NCI-H2081 treated with DMSO at 0.1 percent for 48 hours (cell line): ENCODE measurements at places on chromosomes 5 and 9.

GRCh38 chr9:136086951-136087740 lies 7.9 kb downstream of the NACC2 start:
- DNase-seq: no peak

DNA sequence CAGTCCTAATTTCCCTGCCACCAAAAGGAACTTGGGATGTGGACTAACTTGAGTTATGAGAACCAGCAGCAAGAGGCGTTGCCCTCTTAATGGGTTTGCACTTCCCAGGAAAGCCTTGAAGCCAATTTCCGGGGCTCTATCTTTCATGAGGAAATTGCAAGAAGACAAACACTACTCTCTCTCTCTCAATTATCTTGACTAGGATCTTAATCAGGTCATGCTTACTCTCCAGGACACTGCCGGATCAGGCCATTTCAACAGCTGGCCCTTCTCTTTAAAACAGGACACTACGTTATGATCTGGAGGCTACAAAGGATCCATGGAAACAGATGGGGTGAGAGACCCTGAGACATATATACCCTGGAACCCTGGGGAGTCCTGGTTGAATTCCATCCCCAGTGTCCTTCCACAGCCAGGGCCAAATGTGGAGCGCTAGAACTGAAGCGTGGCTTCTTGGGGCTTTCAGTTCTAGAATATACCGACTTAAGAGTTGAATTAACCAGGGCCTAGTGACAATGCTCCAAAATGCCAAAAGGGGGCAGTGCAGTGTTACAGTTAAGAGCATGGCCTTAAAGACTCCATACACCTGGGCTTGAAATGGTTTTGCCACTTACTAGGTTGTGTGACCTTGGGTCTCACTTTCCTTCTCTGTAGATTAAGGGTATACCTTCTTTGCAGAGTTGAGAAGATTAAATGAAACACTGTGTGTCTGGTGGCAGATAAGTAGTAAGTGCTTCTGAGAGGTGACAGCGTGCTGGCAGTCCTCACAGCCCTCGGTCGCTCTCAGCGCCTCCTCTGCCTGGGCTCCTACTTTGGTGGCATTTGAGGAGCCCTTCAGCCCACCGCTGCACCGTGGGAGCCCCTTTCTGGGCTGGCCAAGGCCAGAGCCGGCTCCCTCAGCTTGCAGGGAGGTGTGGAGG lies 21.1 kb downstream of the FAM219A start:
- peak; percentile 46 for DNase-seq

DNA sequence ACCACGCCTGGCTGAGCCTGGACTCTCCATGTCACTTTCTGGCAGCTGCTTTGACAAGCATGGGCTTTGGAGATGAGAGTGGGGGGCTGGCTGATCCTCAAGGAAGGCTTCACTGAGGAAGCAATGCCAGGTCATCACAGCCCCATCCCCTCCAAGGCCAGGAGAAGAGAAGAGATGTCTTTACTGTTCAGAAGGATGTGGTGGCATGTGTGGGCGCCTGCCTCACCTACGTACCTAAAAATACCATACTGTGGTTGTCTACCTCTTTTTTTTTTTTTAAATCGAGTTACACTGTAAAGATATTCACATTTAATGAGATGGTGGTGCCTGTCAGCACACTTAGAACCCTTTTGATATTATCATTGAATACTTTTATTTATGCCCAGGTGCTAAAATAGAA lies 26.4 kb upstream of the CTNNA1 start:
- no peak for DNase-seq

DNA sequence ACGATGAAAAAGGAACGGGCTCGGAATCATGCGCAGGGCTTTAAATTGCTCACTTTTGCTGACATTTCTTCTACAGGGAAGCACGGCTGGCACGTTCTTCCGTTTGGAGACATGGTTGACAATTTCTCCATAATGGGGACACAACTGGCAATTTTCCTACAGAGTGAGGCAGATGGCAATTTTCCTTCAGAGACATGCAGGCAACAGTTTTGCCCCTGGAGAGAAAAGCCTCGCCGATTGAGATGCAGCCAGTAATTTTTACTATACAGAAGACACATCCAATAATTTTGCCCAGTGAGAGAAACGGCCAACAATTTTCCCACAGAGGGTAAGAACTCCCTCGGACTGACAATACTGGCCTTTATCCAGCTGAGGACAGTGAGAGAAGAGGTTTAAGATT lies 90.9 kb upstream of the GPR151 start:
- no peak for DNase-seq

DNA sequence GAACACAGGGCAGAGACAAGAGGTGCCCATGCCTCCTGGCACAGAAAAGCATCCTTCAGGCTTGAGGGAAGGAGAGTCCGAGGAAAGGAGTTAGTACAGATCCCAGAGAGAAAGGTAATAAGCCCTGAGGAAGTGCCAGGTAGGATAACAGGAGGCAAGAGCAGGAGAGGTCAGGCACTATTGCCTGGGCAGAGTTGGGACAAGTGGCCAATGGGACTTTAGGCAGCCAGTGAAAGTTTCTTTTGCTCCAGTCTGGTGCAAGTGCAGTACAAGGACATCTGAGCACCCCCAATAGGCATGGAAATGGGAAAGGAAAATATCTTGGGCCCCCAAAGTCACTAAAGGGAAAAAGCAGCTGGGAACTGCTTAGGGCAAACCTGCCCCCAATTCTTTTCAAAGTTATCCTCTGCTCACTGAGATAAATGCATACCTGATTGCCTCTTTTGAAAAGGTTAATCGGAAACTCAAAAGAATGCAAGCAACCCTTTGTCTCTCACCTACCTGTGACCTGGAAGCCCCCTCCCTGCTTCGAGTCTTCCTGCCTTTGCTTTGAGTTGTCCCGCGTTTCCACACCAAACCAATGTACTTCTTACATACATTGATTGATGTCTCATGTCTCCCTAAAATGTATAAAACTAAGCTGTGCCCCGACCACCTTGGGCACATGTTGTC lies 46.5 kb downstream of the ELOVL7 start:
- DNase-seq: no peak

- no peak for DNase-seq
These were observed 115.3 kb upstream of the PLPPR1 start for GRCh38 chr9:100913257-100913656.

GRCh38 chr5:124755565-124755964 lies 9.1 kb upstream of the ZNF608 start:
- DNase-seq: no peak

- DNase-seq: no peak
These were observed 18.1 kb downstream of the LRRC70 start for GRCh38 chr5:62596691-62597090.

DNA sequence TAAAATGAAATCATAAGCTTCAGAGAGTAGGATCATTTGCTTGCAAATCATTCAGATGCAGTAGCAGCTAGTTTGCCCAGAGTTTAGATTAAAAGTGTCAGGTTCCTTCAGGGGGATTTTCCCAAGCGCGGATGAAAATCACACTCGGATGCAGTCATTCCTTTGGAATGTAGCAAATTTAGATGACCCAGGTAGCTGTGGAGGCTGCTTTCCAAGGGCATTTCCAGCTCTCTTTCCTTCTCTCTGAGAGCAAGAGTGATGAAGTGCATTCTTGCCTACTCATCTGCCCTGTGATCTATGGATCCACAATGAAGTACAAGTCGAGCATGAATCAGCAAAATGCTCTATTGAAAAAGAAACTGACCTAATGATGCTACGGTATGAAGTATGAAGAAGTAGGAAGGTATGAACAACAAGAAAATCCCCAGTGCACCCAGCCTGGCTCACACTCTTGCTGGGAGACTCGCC lies 200.2 kb downstream of the PLK2 start:
- no peak for DNase-seq

- peak; percentile 63 for DNase-seq
These were observed 16.0 kb downstream of the ZNF462 start for GRCh38 chr9:106878934-106879333.

GRCh38 chr5:138752341-138752950 lies 779 bp upstream of the CTNNA1 start:
- no peak for DNase-seq

DNA sequence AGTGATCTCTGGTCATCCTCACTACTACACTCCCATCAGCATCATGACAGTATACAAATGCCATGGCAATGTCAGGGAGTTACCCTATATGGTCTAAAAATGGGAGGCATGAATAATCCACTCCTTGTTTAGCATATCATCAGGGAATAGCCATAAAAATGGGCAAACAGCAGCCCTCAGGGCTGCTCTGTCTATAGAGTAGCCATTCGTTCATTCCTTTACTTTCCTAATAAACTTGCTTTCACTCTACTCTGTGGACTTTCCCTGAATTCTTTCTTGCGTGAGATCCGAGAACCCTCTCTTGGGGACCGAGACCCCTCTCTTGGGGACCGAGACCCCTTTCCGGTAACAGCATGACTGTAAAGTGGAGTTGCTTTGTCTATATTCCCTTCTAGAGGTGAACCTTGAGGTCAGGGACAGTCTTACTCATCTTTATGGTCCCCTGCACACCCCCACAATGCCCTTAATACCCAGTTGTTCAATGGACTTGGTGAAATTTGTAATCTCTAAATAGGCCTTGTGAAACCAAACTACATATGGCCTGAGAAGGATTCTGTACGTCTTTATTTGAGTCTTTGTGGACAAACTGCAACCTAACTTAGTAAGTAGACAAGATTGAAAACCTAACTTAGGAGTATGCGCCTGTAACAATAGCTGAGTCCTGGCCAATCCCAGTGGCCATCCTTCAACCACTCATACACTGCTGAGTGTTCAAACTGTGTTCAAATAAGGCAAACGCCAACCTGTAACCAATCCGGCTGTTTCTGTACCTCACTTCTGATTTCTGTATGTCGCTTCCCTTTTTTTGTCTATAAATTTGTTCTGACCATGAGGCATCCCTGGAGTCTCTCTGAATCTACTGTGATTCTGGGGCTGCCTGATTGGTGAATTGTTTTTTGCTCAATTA lies 32.3 kb upstream of the UBTD2 start:
- DNase-seq: no peak

DNA sequence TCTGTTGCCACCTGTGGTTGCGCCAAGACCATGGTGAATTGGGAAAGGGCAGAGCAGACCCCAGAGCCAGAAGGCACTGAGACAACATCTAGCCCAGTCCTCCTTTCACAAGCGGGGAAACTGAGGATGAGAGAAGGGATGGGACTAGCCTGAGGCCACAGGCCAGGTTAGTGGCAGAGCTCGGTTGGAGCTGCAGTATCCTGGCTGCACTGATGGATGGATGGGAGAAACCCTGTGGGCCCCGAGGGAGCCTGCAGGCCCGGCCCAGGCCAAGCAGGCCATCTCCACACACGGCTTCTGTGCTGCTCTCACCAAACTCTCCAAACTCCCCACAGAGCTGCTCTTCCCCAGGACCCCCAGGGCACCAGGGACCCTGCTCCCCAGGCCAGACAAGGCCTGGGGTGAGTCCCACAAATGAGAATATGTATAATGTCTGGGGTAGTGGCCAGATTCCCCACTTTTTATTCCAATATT lies 60.2 kb downstream of the TSTD2 start:
- DNase-seq: no peak

GRCh38 chr5:175060257-175060656 lies 335.9 kb downstream of the MSX2 start:
- no peak for DNase-seq

- DNase-seq: no peak
These were observed 170.6 kb downstream of the CACNA1B start for GRCh38 chr9:138048184-138048583.

DNA sequence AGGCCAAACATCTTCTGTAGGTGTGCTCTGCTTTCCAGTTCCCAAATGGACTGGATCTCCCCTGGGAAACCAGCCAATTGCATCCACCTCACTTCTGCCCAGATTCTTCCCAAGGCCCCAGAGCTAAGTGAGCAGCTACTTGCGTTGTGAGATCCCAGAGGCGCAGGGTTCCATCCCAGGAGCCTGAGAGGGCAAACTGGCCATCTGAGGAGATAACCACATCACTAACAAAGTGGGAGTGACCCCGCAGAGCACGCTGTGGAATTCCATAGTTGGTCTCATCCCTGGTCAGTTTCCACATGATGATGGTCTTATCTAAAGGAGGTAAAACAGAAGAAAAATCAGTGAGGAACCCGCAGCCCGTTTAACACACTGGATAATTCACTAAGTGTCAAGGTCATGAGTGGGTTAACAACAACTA lies 1.7 kb downstream of the RACK1 start:
- no peak for DNase-seq

GRCh38 chr5:173714551-173715428 lies 98.3 kb upstream of the BOD1 start:
- no peak for DNase-seq

GRCh38 chr9:33340186-33340585 lies 49.9 kb downstream of the NFX1 start:
- no peak for DNase-seq

- DNase-seq: no peak
These were observed 16.3 kb upstream of the MAML1 start for GRCh38 chr5:179716286-179716685.

- DNase-seq: no peak
These were observed 333.3 kb downstream of the SEMA5A start for GRCh38 chr5:9212605-9213004.

DNA sequence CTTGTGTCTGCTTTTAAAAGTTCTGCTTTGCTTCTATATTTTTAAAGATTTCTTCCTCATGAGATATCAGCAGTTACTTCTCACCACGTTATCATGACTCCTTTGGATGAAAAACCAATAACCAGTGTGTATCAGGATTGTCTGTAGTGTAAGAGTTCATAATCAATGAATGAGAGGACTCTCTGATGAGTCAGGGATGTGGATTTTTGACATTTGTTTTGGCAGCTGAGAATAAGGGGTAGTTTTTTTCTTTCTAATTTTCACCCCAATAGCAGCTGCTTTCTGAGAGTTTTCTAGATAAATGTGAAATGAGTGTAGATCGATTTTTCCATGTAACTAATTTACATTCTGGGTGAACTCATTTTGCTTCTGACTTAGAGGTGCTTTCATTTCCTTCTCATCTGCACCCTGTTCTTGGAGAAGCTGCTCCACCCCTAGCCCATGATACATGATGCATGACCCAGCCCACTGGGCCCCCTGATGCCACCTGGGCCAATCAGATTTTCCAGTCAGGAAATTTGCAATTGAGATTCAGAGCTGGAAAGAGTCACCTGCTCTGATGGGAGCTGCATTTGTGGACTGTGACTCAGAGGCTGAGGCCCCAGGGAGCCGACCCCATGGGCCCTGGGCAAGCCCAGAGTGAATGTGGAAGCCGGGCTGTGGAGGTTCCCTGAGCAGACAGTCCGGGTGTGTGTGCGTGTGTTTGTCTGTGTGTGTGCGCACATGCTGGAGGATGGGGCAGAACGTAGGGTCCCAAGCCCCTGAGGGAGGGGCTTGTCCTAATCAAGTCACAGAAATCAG lies 159.3 kb downstream of the RGS3 start:
- DNase-seq: no peak

DNA sequence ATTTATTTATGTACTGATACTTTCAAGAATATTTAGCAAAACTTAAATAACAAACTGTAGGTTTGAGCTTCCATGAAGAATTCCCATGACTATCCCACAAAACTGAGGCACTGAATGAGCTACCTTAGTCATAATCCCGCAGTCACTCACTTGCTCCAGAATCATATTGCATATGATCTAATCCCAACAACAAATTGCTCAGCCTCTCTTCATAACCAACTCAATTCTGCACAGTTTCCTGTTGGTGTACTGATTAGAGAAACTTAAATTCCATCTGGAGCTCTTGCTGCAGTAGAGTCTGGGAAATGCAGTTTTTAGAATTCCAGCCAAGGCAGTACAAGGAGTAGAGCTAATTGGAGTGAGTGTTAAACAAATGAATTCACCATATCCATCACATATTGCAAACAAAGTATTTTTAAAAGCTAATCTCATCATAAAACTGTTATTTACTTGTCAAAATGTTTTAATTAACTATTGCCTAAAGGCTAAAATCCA lies 35.7 kb upstream of the CDH18 start:
- DNase-seq: no peak
